H4 (cell line): ENCODE measurements at places on chromosomes 12 and 14. TPM values are rescaled to one million over a fixed set of nuclear protein-coding genes. Genes with fewer than 3 reads are reported as not detected.

DNA sequence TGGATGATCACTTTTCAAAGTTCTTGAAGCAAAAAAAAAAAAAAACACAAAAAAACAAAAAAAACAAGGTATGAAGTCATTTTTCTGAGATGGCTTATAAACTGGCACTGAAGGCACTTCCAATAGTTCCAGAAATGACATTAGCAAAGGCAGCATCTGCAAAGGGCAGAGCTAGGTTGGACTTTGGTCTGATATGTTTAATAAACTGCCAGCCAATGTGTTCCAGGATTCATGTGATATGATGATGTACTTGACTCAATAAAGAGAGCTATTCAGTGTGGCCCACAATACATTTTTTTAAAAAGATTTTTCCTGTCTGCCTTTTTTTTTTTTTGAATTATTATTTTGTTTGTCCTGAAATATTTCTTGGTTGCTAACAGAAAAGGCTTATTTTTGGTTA, 79.6 kb downstream of the VRK1 start:
- no peak for DNase-seq

- no peak for DNase-seq
Measured at GRCh38 chr12:71164568-71165197, 6.9 kb upstream of the TSPAN8 start.

DNA sequence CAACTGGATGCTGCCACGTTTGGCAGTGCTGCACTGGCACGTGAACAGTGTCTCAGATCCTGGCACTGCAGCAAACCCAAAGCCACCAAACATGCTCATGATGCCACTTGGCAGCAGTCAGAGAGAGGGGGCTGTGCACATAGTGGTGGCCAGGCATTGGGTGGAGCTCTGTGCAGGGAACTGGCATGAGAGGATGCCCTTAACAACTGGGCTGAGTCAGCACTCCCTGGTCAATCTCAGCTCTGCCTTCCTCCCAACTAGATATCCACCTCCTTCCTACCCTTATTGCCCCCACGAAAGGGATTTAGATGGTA, 37.0 kb downstream of the ZFHX2 start:
- peak; percentile 15 for DNase-seq

- DNase-seq: no peak
Measured at GRCh38 chr14:34325493-34325892, 136.5 kb downstream of the SPTSSA start.

DNA sequence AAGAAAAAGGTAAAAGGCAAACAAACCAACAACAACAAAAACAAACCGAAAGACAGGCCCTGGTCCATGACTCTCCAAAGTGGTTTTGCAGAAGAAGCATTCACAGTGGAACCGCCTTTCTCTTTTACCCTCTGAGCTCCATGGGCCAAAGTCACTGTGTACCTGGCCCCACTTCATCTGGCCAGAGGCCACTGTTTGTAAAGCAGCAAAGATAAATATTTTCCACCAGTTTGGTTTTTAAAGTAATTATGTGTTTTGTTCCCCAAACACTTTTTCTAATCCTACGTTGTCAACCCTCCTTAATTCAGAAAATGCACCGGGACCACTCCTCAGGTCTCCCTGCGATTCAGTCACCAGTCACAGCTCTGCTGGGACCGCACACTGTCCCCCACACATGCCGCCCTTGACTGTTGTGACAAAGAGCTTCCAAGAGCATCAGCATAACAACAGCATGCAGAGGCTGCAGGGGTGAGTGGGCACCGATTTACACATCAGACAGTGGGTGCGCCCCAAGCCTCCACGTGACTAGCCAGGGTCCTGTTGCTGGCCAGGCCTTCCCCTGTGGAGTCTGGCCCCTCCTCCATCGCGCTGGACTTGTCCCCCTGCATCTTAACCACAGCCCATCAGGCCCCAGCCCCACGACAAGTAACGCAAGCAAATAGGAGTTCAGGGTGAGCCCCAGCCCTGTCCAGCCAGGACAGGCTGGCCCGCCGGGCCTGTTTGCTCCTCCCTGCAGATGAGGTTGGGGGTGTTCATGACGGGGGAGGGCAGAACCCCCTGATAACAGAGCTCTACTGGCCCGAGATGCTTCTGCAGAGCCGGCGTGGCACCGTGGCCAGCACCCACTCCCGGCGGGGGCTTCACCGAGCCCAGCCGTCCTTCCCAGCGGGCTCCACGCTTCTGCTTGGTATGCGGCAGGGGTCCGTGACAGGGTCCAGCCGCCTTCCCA, 65.2 kb upstream of the DIO3 start:
- no peak for DNase-seq

DNA sequence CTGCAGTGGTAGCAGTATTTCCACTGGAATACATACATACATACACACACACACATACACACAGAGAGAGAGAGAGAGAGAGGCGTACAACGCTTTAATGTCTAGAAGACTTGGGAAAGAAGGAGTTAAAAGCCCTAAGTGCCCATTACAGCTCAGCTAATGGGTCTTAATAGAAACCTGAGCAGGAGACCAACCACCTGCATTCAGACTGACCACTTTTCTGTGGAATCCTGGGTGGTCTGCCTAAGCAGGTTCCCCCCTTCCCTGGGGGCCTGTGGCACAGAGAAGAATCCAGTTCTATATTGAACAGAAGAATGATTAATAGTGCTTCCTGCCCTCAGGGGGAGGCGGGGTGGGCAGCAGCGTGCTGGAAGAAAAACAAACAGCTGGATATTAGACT, 312.4 kb upstream of the PRKD1 start:
- no peak for DNase-seq

DNA sequence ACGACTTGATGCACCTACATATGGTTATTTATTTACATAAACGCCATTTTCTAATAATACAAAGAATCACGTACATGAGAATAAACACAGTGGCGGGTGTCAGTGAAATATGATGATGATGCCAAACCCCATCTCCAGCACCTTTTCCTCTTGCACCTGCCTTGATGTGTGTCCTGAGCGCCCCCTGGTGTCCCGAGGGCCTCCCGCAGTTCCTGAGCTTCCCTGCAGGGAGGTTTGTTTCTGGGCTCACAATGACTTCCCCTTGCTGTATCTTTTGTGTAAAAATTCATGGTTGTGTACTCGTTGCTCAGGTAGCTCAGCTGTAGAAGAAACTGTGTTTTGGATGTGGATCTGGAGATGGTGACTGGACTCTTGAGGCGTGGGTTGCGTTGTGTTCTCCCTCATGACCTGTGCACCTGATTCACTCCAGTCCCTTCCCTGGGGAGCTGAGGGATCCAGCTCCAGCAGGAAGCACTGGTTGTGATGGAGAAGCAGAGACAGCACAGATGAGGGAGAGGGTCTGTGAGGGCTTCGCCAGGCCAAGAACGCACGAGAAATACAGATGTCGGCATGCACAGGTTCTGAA, 1037.8 kb downstream of the TMEM121 start:
- no peak for DNase-seq

GRCh38 chr12:29662734-29663323, 120.9 kb downstream of the TMTC1 start:
- no peak for DNase-seq

DNA sequence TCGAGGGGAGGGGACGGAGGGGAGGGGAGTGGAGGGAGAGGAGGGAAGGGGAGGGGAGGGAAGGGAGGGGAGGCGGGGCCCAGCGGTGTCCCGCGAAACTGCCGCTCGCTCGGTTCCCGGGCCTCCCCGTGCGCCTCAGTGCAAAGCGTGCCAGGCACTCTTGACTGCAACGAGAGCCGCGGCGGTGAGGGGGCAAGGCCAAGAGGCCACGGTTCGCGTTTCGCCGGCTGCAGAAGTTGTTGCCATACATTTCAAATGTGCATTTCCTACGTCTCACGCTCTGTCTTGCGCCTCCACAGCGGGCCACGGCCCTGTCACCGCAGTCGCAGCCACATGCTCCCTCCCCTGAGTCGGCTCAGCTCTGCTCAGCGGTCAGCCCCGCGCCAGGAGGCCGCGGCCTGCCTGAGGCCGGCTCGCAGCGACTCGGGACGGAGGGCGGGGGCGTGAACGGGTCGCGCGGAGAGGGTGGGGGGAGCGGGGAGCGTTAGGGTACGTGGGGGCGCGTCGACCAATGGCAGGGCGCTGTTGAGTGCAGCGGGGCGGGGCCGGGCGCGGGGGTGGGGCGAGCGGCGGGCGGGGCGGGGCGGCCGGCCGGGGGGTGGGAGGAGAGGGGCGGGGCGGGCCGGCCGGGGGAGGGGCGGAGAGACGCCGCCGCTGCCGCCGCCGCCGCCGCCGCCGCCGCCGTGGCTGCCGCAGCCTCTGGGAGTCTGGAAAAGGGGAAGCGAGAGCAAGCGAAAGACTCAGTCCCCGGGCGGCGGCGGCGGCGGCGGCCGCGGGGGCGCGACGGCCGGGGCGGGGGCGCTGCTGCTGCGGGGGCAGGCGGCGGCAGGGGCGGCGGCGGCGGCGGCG, at the start of gene PPP2R5C:
Gene PPP2R5C, plus strand, starts transcription at position 678 of the 849 bp plus-strand sequence. CDS start 185 bp downstream, outside the sequence.
- peak; percentile 76 for DNase-seq

DNA sequence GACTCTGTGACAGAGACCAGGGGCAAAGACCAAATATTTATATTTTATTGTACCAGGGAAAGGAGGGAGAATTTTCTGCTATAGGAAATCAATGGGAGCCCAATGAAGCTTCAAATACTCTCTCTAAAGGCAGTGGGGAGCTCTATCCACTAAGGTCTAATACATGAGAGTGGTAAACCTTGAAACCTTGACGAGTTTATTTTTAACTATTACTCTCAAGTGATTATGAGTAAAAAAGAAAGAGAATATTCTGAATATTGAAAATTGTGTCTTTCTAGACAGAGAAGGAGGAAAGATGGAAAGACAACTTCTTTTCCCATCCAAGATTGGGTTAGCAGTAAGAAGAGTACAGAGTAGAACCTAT, 1722.1 kb upstream of the SEL1L start:
- no peak for DNase-seq

AICDA gene
- total RNA-seq: not detected in 2 replicates

GAPDH gene
- 9,561 and 11,555 TPM in 2 replicates for total RNA-seq

ABCD2 gene
- 0.37 and 0.55 TPM in 2 replicates for total RNA-seq

TMEM30B gene
- total RNA-seq: not detected in 2 replicates

KLRK1 gene
- total RNA-seq: not detected in 2 replicates
